Activated naive CD8-positive, alpha-beta T cell treated with anti-CD3 and anti-CD28 coated beads for 36 hours (primary cell): ENCODE measurements at places on chromosomes 11 and 22. TPM values are rescaled to one million over a fixed set of nuclear protein-coding genes. Genes with fewer than 3 reads are reported as not detected.

Gene PLA2G3
- total RNA-seq: not detected

DNA sequence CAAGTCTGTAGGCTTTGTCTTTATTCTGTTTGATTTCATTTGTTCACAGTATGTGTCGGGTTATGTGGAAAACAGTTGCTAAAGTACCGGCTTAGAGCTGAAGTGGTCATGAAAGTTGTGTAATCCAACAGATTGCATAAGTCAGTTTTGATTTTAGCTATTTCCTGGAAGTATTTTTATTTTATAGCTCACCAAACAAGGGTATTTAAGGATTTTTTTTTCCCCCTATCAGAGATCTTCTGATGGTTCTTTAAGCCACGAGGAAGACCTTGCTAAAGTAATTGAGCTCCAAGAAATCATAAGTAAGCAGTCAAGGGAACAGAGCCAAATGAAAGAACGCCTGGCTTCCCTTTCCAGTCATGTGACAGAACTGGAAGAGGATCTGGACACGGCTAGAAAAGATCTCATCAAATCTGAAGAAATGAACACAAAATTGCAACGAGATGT, 55.9 kb downstream of the PPFIA1 start:
- H3K36me3 ChIP-seq: peaks cover 25% of the 10 kb centered on the region
- no peak for DNase-seq
- no peak overlapping the region for H3K27ac ChIP-seq
- H3K27me3 ChIP-seq: no peaks in the 10 kb centered on the region
- H3K4me1 ChIP-seq: no peaks in the 10 kb centered on the region

GRCh38 chr11:65844231-65844872, 10.6 kb downstream of the SNX32 start:
- no peak overlapping the region for H3K4me3 ChIP-seq
- no peaks in the 10 kb centered on the region for H3K4me1 ChIP-seq
- no peaks in the 10 kb centered on the region for H3K27me3 ChIP-seq

GRCh38 chr11:10529279-10529678, 11.7 kb downstream of the RNF141 start:
- no peaks in the 10 kb centered on the region for H3K27me3 ChIP-seq
- no peak overlapping the region for H3K4me3 ChIP-seq
- H3K27ac ChIP-seq: no peak overlapping the region
- DNase-seq: no peak
- H3K36me3 ChIP-seq: peaks cover 25% of the 10 kb centered on the region
- H3K4me1 ChIP-seq: peaks cover 22% of the 10 kb centered on the region

DNA sequence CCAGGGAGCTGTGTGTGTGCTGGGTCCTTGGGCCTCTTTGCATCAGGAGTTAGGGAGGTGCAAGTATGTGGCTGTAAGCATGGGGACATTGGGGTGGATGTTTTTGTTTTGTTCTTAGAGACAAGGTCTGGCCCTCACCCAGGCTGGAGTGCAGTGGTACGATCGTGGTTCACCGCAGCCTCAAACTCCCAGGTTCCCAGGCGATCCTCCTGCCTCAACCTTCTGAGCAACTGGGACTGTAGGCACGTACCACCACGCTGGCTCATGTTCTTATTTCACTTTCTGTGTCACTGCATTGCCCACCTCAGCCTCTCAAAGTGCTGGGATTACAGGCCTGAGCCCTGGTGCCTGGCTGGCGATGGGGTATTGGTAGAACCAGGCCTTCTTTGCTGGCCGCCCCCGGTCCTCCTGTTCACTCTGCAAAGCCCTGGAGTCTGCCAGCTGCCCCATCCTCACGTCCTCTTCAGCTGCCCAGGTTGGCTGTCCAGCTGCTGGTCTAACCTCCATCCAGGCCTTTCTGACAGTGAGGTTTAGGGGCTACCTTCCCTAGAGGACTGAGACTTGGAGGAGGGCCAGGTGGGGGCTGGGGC, 851 bp upstream of the GRAMD4 start:
- no peak for DNase-seq
- no peak overlapping the region for H3K27ac ChIP-seq
- H3K36me3 ChIP-seq: no peaks in the 10 kb centered on the region
- H3K4me3 ChIP-seq: no peak overlapping the region
- no peaks in the 10 kb centered on the region for H3K27me3 ChIP-seq
- H3K4me1 ChIP-seq: peaks cover 7% of the 10 kb centered on the region

GRCh38 chr11:19204836-19205235, 3.1 kb upstream of the CSRP3 start:
- no peak for DNase-seq
- H3K4me3 ChIP-seq: no peak overlapping the region
- H3K36me3 ChIP-seq: no peaks in the 10 kb centered on the region
- no peak overlapping the region for H3K27ac ChIP-seq
- peaks cover 9% of the 10 kb centered on the region for H3K27me3 ChIP-seq
